Astrocyte of the cerebellum (primary cell): ENCODE measurements at places on chromosomes 11 and 22.

GRCh38 chr11:112878033-112878601, 83.1 kb upstream of the NCAM1 start:
- no peak for DNase-seq

DNA sequence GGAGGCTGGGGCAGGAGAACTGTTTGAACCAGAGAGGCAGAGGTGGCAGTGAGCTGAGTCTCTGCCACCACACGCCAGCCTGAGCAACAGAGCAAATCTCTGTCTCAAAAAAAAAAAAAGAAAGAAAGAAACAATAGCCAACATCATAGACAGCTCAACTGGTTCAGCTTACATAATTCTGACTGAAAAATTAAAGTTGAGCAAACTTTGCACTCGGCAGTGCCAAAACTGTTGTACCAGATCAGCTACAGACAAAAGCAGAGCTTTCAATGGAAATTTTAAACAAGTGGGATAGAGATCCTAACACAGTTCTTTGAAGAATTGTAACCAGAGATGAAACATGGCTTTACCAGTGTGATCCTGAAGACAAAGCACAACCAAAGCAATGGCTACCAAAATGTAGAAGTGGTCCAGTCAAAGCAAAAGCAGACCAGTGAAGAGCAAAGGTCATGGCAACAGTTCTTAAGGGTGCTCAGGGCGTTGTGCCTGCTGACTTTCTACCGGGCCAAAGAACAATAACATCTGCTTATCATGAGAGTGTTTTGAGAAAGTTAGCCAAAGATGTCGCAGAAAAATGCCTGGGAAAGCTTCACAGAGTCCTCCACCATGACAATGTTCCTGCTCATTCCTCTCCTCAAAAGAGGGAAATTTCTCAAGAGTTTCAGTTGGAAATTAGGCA, 59.3 kb downstream of the TTC28 start:
- DNase-seq: no peak

GRCh38 chr11:59667812-59668187, 1.0 kb downstream of the PATL1 start:
- DNase-seq: no peak

DNA sequence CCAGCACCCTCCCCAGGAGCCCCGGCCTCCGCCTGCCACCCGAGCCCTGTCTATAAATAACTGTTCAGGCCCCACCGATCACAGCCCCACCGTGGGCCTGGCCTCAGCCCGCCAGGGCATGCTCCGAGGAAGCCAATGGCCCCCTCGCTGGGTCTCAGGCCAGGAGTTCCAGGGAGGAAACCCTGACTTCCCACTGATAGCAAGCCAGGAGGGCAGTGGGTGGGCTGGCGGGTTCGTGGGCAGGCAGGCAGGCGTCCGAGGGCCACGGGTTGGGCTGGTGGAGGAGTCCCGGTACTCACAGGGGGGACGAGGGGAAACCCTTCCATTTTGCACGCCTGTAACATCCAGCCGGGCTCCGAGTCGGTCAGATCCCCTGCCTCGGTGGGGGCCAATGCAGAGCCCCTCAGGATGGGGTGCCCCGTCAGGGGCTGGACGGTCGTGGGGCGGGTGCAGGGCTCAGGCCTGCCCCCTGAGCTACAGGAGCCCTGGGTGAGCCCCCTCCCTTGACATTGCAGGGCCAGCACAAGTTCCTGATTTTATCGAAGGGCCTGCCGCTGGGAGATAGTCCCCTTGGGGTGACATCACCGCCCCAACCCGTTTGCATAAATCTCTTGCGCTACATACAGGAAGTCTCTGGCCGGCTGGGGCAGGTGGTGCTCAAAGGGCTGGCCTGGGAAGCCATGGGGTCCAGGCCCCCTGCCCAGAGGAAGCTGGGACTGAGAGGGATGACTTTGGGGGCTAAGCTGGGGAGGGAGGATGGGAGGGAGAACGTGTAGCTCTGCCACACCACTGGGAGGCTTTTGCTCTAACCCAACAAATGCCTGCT, at the start of gene SPI1:
Gene SPI1 (minus strand): TSS at position 538 of the 826 bp plus-strand sequence. CDS start 194 bp downstream, at position 344.
- no peak for DNase-seq

GRCh38 chr22:20595461-20595860, 88.1 kb downstream of the MED15 start:
- no peak for DNase-seq

DNA sequence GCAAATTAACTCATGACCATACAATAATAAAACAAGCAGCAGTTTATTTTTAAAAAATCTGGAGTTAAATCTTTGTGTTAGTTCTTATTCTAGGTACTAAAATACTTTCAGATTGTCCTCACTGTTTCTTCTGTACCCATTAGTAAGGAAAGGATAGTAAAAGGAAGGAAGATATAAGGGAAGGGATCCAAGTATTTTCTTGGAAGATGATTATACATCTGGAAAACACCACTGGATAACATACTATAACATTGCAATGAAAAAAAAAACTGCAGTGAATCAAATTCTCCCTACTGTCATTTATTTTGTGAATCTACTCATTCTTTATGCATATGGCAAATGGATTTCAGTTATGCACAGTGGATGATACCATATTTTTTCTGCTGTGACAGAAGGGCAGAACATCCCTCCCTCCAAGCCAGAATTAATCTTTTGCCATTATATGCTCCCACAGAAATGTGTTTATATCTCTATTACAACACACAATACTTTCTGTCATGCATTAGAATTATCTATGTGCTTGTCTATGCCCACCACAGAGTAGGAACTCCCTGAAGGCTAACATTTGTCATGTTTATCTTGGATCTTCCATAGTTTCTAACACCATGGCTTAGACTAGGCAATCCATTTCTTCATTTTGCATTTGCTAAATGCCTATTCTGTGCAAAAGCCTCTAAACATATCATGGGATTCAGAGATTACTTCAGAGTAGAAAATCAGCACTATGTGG, 282.3 kb upstream of the CTSC start:
- no peak for DNase-seq

DNA sequence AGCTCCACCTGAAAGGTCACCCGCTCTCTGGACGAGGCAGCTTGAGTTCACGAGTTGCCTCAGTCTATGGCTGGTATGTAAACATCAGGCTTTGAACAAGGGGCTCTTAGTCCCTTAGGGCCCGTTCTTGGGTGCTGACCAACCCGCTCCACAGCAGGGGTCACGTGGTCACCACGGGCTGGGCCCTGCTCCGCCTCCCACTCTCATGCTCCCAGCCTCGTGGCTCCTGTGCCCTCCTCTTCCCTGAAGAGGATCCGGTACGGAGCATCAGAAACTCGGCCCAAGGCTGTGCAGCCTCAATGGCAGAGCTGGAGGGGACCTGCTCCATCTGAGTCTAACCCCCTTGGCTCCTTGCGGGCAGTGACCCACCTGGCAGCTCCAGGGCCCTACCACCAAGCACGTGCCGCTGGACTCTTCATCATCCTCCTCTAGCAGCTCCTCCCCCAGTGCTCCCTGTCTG, 54.2 kb upstream of the TTLL12 start:
- DNase-seq: no peak

GRCh38 chr11:5486421-5486820, 2.1 kb upstream of the OR52D1 start:
- DNase-seq: no peak

- peak; percentile 24 for DNase-seq
Measured at GRCh38 chr11:102007567-102008437, 39.4 kb upstream of the CFAP300 start.

DNA sequence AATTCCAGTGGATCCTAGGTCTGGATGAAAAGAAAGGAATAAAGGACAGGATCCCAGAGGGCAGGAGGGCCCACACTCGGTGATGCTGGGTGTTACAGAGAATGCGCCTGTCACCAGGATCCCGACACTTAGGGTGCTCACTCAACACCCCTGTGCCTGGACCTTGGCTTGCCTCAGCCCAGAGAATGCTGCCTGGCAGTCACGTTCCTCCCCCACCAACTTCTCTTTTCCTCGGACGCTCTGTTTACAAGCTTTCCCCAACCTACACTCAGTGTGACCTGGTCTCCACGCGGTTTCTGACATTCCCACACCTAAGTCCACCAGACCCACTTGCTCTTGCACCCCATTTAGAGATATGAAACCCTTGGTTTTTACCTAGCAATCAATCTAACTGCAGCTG, 38.0 kb upstream of the ETS1 start:
- no peak for DNase-seq

- no peak for DNase-seq
Measured at GRCh38 chr11:104995001-104995408, 26.6 kb upstream of the CASP4 start.

GRCh38 chr22:32097018-32097417, 54.0 kb downstream of the SLC5A1 start:
- no peak for DNase-seq
